ENCODE measurements at places on chromosomes 5 and 9.

DNA sequence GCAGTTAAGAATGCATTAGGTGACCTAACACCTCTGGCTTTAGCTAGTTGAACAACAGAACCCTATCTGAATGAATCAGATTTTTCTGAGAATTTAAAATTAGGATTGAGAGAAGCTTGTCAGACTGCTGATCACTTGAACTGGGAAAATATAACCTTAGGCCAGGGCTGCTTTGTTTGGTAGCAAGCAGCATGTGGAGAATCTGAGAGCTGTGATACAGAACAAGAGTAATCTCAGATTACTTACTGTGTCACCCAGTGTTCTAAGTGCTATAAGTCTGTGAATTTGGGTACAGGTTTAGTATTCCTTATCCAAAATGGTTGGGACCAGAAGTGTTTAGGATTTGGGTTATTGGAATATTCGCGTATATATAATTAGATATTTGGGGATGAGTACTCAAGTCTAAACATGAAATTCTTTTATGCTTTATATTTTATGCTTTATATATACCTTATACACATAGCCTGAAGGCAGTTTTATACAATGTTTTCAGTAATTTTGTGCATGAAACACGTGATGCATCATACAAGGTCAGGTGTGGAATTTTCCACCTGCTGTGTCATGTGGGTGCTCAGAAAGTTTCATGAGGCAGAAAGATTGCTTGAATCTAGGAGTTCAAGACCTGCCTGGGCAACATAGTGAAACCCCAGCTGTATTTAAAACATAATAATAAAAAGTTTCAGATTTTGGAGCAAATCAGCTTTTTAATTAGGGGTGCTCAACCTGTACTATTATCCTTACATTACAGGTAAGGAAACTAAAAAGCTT is 8.3 kb upstream of the CHD1 start:
- DNase-seq: no peak

DNA sequence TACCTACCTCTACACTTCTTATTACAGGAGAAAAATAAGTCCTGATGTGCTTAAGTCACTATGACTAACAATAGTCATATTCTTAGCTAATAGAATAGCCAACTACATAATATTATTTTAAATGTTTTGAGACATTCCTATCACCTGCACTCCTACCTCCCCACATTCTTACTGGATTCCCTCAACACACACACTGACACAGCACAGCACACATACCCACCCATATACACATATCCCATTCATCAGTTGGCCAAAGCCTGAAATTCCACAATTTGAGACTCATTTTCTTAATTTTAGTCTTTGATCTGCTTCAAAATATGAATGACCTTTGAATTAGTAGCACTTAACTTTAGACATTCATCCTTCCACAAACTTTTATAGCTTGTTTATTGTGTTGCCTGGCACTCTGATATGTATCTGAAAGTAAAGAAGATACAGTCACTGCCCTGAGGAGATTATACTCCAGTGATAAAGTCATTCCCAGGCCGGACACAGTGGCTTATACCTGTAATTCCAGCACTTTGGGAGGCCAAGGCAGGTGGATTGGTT is 168.3 kb upstream of the RASA1 start:
- DNase-seq: no peak

GRCh38 chr9:130268521-130269211 is 3.1 kb downstream of the HMCN2 start:
- DNase-seq: no peak

- DNase-seq: no peak
Measured at GRCh38 chr5:35083150-35083549, 35.4 kb upstream of the AGXT2 start.

- no peak for DNase-seq
Measured at GRCh38 chr5:128135286-128135685, 51.7 kb downstream of the SLC12A2 start.

DNA sequence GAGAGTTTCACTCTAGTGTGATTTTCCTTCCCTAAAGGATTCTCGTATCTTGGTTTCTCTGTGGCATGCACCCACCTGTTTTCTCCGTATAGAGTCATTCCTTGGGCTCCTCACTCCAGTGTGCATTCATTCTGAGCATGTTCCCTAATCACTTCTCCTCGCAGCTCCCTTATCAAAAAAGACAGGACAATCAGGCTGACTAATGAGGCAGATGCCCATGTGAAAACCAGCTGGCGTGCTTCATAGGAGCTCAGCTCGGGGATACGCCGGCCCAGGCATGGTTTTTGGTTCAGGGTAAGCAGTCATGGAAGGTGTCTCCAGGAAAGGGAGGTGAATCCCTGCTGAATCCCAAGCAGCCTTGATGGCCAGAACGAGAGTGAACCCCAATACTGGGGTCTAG is 41.2 kb upstream of the INSYN2B start:
- no peak for DNase-seq

- DNase-seq: no peak
Measured at GRCh38 chr5:178115814-178116142, 2.4 kb downstream of the N4BP3 start.

- DNase-seq: no peak
Measured at GRCh38 chr5:24208686-24209106, 436.1 kb downstream of the CDH10 start.

- no peak for DNase-seq
Measured at GRCh38 chr9:100652850-100653249, 75.0 kb downstream of the CAVIN4 start.

- no peak for DNase-seq
Measured at GRCh38 chr5:103525361-103525760, 37.2 kb downstream of the NUDT12 start.

- no peak for DNase-seq
Measured at GRCh38 chr5:1431896-1432295, 13.3 kb downstream of the SLC6A3 start.

DNA sequence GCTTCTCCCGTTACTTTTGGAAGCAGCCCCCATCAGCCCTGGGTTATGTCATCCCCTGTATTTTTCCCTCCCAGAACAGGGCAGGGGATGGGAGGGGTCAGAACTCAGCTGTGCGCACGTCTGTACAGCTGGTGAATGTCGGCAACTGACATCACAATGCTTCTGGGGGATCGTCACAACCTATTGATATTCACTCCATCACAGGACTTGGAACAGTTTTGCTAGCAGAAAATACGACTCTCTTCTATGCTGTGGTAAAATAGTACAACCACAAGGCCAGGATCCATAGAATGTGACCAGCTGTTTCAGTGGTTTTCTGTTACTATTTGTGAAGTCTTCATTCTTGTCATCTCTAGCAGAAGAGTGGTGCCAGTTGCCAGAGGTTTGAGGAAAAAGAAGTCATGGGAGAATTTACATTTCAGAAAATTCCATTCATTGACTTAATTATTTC is 77.1 kb upstream of the KLF4 start:
- DNase-seq: no peak

- no peak for DNase-seq
Measured at GRCh38 chr9:16459421-16460148, 410.9 kb downstream of the BNC2 start.

DNA sequence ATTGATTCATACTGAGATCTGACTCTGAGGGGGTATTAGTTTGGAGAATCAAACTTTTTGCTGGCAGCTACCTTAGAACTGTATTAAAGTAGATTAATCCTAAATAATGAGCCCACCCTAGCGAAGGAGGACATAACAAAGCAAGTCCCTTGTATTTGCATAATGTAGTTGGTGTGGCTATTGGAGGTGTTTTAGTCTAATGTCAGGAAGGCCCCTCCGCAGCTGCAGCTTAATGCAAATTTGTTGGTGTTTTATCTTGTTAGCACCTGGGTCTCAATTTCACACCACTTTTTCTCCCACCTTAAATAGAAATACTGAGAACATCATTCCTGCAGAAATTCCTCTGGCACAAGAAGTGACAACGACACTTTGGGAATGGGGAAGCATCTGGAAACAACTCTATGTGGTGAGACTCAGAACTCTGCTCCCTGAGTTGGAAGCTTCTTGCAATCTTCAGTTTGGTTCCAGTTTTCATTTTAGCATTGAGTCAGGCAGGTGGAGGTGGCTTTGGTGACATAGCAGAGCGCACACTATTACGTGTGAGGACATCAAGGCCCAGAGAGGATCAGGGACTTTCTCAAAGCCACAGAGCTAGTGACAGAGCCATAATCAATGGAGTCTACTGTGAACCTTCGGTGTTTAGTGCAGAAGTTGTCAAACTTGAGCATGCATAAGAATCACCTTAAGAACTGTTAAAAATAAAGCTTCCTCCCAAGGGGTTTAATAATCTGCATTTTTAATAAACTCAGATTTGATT is 33.9 kb downstream of the DOCK2 start:
- no peak for DNase-seq

GRCh38 chr9:4904322-4905134 is 80.5 kb upstream of the JAK2 start:
- no peak for DNase-seq

GRCh38 chr9:121599872-121600585 is 51.4 kb upstream of the DAB2IP start:
- DNase-seq: no peak

- DNase-seq: no peak
Measured at GRCh38 chr5:55188656-55189540, 15.9 kb upstream of the CDC20B start.

DNA sequence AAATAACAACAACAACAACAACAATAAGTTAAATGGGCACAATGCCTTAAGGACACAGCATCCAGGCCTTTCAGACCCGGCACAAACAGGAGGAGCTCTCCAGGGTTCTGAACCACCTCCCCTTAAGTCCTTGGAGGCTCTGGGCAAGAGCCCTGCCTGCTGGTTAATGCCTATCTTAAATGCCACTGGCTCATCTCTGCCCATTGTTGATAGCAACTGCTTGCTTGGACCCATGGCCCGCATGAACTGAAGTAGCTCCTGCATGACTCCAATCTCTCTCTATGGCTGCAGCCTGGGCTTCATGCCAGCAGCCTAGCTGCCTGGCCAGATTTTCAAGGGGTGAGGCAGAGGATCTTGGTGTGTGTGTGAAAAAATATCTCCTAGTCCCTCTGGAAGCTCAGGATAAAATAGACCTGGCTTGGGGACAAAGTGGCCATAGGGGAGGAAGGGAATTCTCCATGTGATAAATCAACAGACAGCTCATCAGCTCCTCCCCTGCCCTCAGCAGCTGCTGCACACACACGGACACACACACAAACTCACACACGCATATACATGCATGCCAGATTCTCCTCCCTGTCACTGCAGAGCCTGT is 27.4 kb downstream of the FAM219A start:
- no peak for DNase-seq

DNA sequence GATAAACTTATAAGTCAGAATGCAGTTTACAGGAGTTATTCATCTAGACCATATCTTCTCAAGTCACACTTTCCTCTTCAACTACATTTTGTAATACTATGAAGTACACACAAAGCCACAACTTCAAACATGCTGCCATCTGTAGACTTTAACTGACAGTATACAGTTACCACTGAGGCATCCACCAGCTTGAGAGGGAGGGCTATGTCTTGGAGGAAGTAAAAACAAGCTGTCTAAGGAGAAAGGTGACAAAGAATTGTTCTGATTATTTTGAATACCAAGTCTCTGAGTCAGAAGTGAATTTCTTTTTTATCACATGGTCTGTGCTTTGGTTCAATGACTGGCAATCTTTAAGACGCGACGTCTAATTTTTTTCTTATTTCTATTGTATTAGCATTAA is 97.6 kb upstream of the CDH10 start:
- DNase-seq: no peak

DNA sequence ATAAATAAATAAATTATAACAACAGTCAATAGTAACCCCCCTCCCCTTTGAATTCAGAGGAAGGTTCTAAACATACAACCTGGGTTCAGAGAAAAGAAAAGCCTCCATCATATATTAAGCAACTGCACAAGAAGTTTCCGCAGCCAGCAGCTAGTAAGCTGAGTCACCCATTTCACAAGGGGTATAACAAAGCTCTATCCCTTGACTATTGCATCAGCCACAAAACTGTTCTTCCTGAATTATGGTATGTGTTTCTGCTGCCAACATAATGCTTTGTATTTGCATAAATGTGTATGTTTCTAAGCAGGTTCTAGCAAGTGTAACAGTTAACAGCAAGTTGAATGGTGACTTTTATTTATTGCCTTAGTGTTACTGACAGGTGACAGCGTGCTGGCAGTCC is 6.8 kb upstream of the CEP120 start:
- DNase-seq: no peak

DNA sequence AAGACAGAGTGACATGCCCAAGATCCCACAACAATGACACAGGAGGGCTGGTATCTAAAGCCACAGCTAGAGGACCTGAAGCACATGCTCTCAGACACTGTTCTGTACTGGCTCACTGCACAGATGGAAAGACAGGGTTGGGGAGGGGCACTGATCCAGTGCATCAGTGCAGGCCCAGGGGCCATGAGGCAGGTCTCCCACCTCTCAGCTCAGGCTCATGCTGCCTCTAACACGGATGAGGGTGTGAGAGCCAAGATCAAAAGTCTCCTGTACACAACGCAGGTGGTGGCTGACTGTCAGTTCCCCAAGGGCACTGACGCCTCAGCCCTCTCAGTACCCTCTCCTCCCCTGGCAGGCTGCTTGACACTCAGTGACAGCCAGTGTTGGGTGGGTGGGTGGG is 10.9 kb downstream of the RAPGEF1 start:
- no peak for DNase-seq

GRCh38 chr9:109417585-109418544 is 80.2 kb downstream of the PTPN3 start:
- no peak for DNase-seq

DNA sequence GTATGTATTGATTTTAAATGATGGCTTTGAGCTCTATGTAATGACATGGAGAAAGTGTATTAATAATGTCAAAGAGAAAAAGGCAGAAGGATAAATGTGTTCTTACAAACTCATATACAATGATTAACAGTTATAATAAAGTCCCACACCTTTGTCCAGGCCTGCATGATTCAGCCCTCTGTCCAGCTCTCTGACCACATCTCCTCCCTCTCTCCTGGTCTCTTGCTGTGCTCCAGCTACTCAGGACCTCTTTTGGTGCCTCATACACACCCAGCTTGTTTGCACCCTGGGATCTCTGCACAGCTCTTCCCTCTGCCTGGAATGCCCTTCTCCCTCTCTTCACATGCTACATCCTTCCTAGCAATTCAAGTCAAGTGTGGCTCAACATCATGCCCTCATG is 37.5 kb upstream of the DMRT1 start:
- DNase-seq: no peak

DNA sequence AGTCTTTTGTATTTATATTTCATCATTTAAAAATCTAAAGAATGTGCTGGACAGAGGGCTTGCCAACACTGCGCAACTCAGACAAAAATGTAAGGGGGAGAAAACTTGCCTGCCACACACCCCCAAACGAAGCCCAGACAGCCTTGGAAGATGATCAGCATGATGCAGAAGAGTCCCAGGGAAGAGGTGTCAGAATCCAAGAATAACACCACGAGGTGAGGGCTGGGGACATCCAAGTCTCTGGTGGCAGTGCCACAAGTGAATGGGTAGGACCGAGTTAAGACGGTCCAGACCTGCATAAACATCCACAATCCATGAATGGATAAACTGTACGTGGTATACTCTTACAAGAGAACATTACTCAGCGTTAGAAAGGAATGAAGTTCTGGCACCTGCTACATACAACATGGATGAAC is 10.4 kb downstream of the EPB41L4B start:
- no peak for DNase-seq

DNA sequence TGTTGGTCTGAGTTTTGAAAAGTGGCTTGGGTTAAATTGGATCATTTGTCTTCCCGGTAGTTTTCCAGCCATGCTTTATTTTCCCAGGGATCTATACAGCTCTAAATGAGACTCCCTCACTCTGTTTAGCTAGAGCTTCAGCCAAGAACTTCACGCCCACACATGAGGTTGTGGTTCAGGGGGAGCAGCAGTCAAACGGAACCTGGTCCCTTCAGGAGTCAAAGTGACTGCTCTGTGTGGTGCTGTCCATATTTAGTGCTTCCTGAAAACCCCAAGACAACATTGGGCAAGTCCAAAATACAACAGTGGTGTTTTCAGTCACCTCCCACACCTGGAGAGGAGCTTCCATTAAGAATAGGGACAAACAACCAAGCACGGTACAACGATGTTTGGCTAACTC is 90.5 kb downstream of the ANKH start:
- no peak for DNase-seq

Measured in C1 segment of cervical spinal cord (tissue), 14 donors.